ENCODE measurements at places on chromosomes 2 and 18. TPM values are rescaled to one million over a fixed set of nuclear protein-coding genes. Genes with fewer than 3 reads are reported as not detected.

Gene WDR75
- 11.6 TPM for polyA plus RNA-seq

DNA sequence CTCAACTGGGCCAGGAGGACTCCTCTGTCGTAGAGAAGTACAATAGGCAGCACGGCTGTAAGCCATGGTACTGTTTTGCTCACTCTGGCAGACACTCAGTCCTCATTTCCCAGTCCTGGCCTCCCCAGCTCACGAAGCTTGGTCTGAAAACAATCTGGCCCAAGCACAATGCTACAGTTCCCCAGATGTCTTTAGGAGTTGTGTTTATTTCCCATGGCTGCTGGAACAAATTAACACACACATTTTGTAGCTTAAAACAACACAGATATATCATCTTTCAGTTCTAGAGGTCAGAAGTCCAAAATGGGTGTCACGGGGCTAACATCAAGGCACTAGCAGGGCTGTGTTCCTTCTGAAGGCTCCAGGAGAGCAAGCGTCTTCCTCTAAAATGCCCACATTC, 13.0 kb downstream of the FABP1 start:
- no peak overlapping the region for H3K27ac ChIP-seq
- no peaks in the 10 kb centered on the region for H3K27me3 ChIP-seq
- no peaks in the 10 kb centered on the region for H3K36me3 ChIP-seq
- no peak overlapping the region for H3K4me3 ChIP-seq
- peak; percentile 13 for DNase-seq

Gene RNF125
- 11.2 TPM for polyA plus RNA-seq

Gene CXCR4
- polyA plus RNA-seq = 4.5 TPM

DNA sequence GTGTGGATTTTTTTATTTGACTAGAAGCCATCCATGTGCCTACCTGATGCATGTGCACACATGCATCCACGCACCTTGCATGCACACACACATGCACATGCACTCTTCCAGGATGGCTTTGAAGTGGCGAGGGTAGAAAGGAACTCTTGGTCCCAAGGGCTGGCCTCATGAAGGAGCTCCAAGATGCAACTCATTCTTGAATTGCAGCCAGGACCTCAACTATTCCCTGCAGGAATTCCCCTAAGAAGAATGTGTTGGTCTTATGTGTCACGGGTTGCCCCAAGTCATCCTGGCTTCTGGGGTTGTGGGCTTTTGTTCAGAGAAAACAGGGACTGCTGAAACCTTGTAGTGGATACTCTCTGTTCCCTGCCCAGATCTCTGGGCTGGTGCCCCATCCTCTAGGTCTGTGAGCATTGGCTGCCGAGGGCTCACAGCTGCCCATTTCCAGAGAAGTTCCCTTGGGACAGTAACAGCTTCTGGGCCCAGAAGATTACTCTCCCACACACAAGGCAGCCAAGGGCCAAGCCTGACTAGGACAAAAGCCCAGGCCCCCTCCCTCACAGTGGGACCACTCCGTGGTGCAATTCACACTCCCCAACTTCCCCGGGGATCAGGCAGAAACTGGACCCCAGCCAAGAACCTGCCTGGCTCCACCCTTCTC, 137.6 kb downstream of the COPS8 start:
- H3K27me3 ChIP-seq = no peaks in the 10 kb centered on the region
- no peak for DNase-seq
- H3K27ac ChIP-seq = no peak overlapping the region
- H3K4me1 ChIP-seq = peaks cover 4% of the 10 kb centered on the region

DNA sequence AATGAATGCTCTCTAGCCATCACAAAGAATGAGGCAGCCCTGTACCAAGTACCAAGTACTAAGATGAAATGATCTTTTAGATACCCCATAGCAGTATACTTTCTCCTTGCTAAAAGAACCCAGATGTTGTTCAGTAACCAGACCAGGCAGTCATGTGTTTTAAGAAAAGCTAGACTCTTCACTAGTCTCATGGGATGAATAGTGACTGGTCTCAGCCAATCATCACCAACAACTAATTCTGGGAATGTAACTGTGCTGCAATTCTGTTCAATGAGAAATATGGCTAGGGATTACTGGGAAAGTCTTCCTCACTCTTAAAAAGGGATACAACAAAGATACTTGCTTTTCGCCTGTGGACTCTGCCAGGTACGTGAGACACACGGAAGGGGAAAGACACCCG, 29.5 kb downstream of the MBOAT2 start:
- no peaks in the 10 kb centered on the region for H3K27me3 ChIP-seq
- H3K36me3 ChIP-seq = no peaks in the 10 kb centered on the region
- no peaks in the 10 kb centered on the region for H3K4me1 ChIP-seq
- no peak overlapping the region for H3K27ac ChIP-seq
- DNase-seq = no peak

Gene TNFRSF11A
- 16.5 TPM for polyA plus RNA-seq

Gene ZBTB14
- 7.0 TPM for polyA plus RNA-seq

Gene VWA3B
- polyA plus RNA-seq = 0.51 TPM

GRCh38 chr2:54741250-54741649, 17.8 kb downstream of the EML6 start:
- H3K27ac ChIP-seq = no peak overlapping the region
- H3K4me3 ChIP-seq = no peak overlapping the region
- H3K36me3 ChIP-seq = no peaks in the 10 kb centered on the region
- DNase-seq = no peak
